ENCODE measurements at places on chromosomes 16 and 17.

DNA sequence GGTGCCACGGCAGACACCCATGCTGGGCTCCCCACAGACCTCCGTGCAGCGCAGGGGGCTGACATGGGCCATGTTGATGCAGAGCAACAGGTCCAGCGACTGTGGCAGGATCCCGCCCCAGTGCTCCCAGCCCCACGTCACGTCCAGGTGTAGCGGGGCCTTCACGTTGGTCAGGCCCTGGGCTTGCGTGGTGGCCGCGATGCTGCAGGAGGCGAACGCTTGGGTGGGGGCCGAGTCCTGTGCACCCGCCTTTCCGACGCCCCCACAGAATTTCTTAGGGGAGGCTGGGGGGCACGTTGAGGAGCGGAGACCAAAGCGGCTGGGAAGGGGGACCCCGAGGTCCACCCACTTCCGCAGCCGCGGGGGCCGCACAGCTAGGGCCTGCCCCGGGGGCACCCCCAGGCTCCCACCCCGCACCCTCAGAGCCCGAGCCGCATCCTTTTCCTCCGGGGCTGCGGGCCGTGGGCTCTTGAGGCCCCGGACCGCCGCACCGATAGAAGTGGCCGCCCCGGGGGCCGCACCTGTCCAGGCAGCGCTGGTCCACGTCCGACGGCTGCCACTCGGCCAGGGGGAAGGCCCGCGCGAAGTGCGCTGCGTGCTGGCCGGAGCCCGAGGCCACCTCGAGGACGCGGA is 416 bp downstream of the METTL26 start:
- no peaks in the 10 kb centered on the region for H3K27me3 ChIP-seq
- H3K27ac ChIP-seq: peak overlapping the region; percentile 82
- H3K4me3 ChIP-seq: peak overlapping the region; percentile 88
- DNase-seq: no peak
- H3K4me1 ChIP-seq: peaks cover 13% of the 10 kb centered on the region

DNA sequence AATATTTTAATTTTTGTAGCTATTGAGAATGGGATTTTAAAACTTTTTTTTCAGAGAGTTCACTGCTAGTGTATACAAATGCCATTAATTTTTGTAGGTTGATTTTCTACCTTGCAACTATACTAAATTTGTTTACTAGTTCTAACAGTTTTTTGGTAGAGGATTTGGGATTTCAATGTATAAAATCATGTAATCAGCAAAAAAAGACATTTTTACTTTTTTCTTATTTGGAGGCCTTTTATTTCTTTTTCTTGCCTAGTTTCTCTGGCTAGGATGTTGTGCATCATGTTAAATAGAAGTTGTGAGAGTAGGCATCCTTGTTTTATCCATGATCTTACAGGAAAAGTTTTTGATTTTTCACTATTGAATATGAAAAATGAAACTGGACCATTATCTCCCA is 602.9 kb upstream of the KIF2B start:
- no peak overlapping the region for H3K27ac ChIP-seq
- no peak for DNase-seq

GRCh38 chr17:45345554-45346215 is 28.9 kb upstream of the MAP3K14 start:
- H3K27me3 ChIP-seq: no peaks in the 10 kb centered on the region
- H3K4me3 ChIP-seq: no peak overlapping the region
- H3K36me3 ChIP-seq: no peaks in the 10 kb centered on the region
- no peak for DNase-seq
- H3K27ac ChIP-seq: no peak overlapping the region

DNA sequence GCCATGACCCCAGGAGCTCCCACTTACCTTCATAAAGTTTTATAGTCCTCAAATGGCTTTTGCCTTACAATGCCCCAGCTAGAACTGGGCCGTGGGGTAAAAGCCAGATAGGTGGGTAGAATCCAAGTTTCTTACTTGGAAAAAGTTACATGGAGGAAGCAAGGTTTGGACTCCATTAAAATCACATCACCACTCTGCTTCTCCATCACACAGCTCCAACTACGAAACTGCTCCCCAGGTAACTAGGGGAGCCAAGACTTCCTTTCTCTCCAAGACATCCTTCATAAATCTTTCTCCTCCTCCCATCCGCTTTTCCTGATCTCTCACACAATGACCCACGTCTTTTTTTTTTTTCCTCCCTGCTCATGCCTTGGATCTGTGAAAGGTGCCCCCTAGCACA is 130.8 kb upstream of the RCVRN start:
- no peak overlapping the region for H3K4me3 ChIP-seq
- H3K4me1 ChIP-seq: peaks cover 28% of the 10 kb centered on the region
- DNase-seq: no peak
- H3K27me3 ChIP-seq: no peaks in the 10 kb centered on the region

DNA sequence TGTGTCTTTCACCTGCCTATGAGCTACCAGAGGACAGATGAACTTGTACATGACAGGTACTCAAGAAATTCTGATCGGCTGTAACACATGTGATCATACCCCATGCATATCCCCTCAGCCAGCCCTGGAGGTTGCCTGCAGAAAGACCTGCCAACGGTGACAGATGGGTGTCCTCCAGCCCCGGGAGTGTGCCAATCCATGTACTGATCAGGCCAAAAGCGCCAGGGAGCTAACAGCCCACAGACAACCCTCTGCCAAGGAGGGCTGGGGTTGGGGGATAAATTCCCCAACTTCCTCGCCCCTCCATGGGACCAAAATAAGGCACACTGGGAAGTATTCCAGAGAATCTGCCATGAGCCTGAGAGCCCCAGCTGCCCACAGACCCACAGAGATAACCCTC is 189.4 kb downstream of the CCT6B start:
- no peak overlapping the region for H3K27ac ChIP-seq
- no peak overlapping the region for H3K4me3 ChIP-seq
- no peaks in the 10 kb centered on the region for H3K4me1 ChIP-seq
- peaks cover 2% of the 10 kb centered on the region for H3K27me3 ChIP-seq
- H3K36me3 ChIP-seq: no peaks in the 10 kb centered on the region
- DNase-seq: no peak

- no peaks in the 10 kb centered on the region for H3K27me3 ChIP-seq
- no peaks in the 10 kb centered on the region for H3K4me1 ChIP-seq
- H3K4me3 ChIP-seq: no peak overlapping the region
- no peak for DNase-seq
- no peak overlapping the region for H3K27ac ChIP-seq
Measured at GRCh38 chr17:15321556-15322251, 19.7 kb downstream of the TEKT3 start.

GRCh38 chr16:26563018-26563417 is 503.7 kb upstream of the C16orf82 start:
- H3K27me3 ChIP-seq: no peaks in the 10 kb centered on the region
- DNase-seq: no peak
- no peaks in the 10 kb centered on the region for H3K4me1 ChIP-seq

GRCh38 chr16:48076455-48077012 is 79.3 kb downstream of the ABCC12 start:
- H3K27ac ChIP-seq: no peak overlapping the region
- H3K4me3 ChIP-seq: no peak overlapping the region
- H3K36me3 ChIP-seq: no peaks in the 10 kb centered on the region

GRCh38 chr16:4052096-4052495 is 64.1 kb downstream of the ADCY9 start:
- H3K27ac ChIP-seq: no peak overlapping the region
- H3K4me1 ChIP-seq: no peaks in the 10 kb centered on the region
- H3K27me3 ChIP-seq: no peaks in the 10 kb centered on the region
- DNase-seq: no peak

DNA sequence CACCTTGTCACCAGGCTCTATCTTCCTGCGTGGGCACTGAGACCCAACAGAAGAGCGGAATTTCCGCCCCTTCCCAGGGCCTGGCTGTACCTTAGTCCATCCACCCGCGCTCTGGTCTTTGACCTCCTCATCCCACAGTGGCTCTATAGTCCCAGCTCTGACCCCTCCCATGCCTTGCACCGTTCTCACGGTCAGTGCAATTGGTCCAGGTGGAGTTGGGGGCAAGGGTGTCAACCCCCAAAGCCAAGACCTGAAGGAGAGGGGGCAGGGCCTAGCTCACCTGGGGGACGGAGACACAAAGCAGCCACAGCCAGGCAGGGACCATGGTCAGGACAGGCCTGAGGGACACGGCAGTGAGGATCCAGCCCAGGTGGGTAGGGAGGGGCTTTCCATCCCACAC is 944 bp downstream of the CDH16 start:
- no peaks in the 10 kb centered on the region for H3K4me1 ChIP-seq
- no peaks in the 10 kb centered on the region for H3K27me3 ChIP-seq
- H3K27ac ChIP-seq: no peak overlapping the region
- no peaks in the 10 kb centered on the region for H3K36me3 ChIP-seq

GRCh38 chr17:75834928-75835653 is 9.1 kb downstream of the UNC13D start:
- H3K27ac ChIP-seq: no peak overlapping the region
- no peaks in the 10 kb centered on the region for H3K4me1 ChIP-seq
- peaks cover 8% of the 10 kb centered on the region for H3K36me3 ChIP-seq
- no peaks in the 10 kb centered on the region for H3K27me3 ChIP-seq
- DNase-seq: no peak

DNA sequence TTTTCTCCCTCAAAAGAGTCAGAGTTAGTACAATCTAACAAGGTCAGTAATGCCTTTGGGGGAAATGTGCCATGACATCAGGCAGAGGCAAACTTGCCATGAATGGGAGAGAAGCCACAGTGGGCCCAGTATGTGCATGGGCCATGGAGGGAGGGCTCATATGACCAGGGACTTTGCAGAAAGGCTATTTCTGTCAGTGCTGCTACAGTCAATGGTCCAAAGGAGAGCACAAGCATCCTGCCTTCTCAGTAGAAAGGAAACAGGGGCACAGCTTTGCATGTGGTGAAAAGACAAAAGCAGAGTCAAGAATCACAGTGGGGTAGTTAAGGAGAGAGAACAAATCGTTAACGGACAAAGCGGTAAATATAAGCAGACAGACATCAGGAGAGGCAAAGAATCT is 11.2 kb upstream of the CORO6 start:
- H3K27ac ChIP-seq: no peak overlapping the region
- DNase-seq: no peak
- H3K27me3 ChIP-seq: no peaks in the 10 kb centered on the region
- peaks cover 33% of the 10 kb centered on the region for H3K36me3 ChIP-seq
- no peak overlapping the region for H3K4me3 ChIP-seq

- no peaks in the 10 kb centered on the region for H3K27me3 ChIP-seq
- no peak overlapping the region for H3K27ac ChIP-seq
- peak overlapping the region; percentile 73 for H3K4me3 ChIP-seq
- no peaks in the 10 kb centered on the region for H3K36me3 ChIP-seq
- DNase-seq: no peak
Measured at GRCh38 chr16:73057291-73058210, 9.6 kb upstream of the ZFHX3 start.

GRCh38 chr16:89847051-89847939 is 19.0 kb downstream of the SPIRE2 start:
- no peak overlapping the region for H3K27ac ChIP-seq
- no peak for DNase-seq
- H3K27me3 ChIP-seq: no peaks in the 10 kb centered on the region
- H3K4me1 ChIP-seq: peaks cover 3% of the 10 kb centered on the region
- H3K4me3 ChIP-seq: no peak overlapping the region

- H3K4me1 ChIP-seq: peaks cover 10% of the 10 kb centered on the region
- H3K27ac ChIP-seq: peak overlapping the region; percentile 34
- no peaks in the 10 kb centered on the region for H3K27me3 ChIP-seq
- H3K4me3 ChIP-seq: peak overlapping the region; percentile 76
Measured at GRCh38 chr17:7915179-7915610, 894 bp downstream of the RNF227 start.

DNA sequence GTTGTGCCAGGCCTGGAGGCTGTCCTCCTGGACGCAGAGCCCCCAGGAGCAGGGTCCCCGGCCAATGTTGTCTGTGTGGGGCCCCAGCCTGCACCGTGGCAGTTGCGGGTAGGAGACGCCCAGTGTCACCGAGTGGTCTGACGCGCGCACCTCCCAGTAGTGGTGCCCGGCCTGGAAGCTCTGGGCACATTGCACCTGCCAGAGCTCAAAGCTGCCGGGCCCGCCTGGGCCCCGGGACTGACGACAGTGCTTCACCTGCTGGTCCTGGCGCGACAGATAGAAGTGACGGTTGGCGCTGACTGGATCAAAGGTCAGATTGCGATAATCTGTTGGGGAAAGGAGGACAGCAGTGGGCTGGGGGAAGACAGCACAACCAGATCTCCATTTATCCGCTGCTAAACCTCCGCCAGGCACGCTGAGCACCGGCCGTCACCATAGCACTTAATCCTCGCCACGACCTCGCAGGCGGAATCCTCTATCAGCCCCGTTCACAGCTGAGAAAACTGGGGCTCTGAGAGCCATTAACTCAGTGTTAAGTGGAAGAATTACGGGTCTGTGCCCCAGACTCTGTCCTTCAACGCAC is 5.6 kb downstream of the TRIM65 start:
- peaks cover 6% of the 10 kb centered on the region for H3K4me1 ChIP-seq
- no peak overlapping the region for H3K4me3 ChIP-seq
- H3K27me3 ChIP-seq: no peaks in the 10 kb centered on the region
- no peak for DNase-seq
- no peaks in the 10 kb centered on the region for H3K36me3 ChIP-seq
- H3K27ac ChIP-seq: no peak overlapping the region

DNA sequence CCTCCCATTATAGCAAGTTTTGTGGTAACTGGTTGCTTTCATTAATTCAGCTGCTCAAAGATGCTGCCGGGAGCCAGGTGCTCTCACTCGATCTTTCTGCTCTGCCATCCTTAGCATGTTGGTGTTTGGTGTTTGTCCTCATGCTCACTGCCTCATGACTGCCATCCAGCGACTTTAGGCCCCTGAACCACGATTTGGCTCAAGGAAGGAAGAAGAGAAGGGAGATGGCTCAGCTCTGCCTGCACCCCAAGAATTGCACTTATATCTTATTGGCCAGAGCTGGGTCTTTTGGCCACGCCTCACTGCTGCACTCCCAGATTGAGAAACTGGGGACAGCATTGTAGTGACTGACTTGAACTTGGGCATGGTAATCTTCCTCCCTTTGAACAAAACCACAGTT is 52.7 kb downstream of the ARSG start:
- H3K27ac ChIP-seq: no peak overlapping the region
- H3K27me3 ChIP-seq: no peaks in the 10 kb centered on the region
- no peak for DNase-seq
- no peak overlapping the region for H3K4me3 ChIP-seq
- H3K36me3 ChIP-seq: no peaks in the 10 kb centered on the region
- H3K4me1 ChIP-seq: peaks cover 11% of the 10 kb centered on the region

DNA sequence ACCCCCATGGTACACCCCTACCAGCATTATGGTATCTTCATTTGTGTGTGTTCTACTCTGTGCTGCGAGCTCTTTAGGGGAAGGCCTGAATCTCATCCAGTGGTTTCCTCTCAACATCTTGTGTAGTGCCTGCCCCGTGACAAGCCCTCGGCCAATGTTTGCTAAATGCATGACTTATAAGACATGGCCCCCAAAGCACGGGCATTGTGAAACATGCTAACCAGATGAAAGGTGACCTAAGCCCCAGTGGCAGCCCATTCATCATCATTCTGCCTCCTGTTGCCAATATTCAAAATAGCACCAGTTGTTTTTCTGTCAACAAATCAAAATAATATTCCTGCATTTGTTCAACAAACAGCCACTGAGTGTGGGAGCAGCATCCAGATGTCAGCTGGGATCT is 108.8 kb upstream of the HSBP1 start:
- H3K27me3 ChIP-seq: no peaks in the 10 kb centered on the region
- H3K4me1 ChIP-seq: no peaks in the 10 kb centered on the region
- H3K4me3 ChIP-seq: no peak overlapping the region
- no peaks in the 10 kb centered on the region for H3K36me3 ChIP-seq
- no peak for DNase-seq

GRCh38 chr17:49249890-49250522 is 19.4 kb upstream of the PHOSPHO1 start:
- no peak for DNase-seq
- H3K27ac ChIP-seq: no peak overlapping the region
- H3K4me3 ChIP-seq: no peak overlapping the region
- no peaks in the 10 kb centered on the region for H3K27me3 ChIP-seq
- H3K4me1 ChIP-seq: no peaks in the 10 kb centered on the region

GRCh38 chr16:61432421-61432820 is 603.8 kb downstream of the CDH8 start:
- H3K27ac ChIP-seq: no peak overlapping the region
- DNase-seq: no peak
- no peaks in the 10 kb centered on the region for H3K27me3 ChIP-seq
- H3K36me3 ChIP-seq: no peaks in the 10 kb centered on the region
- H3K4me1 ChIP-seq: no peaks in the 10 kb centered on the region
